ENCODE measurements at places on chromosomes 11 and 22.

DNA sequence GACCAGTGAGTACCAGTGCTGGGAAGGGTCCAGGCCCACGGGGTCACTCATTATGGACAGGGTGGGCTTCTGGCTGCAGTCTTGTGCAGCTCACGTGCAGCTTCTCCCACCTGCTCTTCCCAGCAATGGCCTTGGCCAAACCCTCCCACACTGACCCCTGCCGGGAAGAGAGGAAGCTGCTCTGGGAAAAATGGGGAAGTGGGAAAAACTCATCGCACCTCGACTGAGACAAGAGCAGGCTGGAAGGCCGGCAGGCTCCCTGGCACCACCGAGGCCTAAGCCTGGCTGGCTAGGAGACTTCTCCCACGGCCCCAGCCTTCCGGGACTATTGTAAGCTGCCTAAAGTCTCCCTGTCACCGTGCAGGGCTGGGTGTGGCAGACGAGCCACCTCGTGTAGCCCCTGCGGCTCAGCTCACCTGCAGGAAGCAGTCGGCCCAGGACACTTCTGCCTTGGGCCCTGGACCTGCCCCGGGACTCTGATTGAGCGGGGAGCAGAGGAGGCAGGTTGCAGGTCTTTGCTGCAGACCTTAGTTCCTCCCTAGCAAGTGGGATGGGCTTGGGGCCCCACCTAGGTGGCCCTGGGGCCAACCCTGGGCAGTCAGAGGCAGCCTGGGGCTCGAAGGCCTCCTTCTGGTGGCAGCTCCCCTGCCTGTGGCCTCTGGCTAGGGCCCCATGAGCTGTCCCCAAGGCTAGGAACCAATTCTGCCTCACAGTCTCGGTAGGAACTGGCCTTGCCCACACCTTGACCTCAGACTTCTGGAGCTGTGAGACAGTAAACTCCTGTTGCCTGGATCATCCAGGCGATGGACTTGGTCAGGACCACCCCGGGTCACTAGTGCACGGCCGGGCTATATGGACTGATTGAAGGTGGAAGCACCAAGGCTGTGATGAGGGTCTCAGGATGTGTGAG lies 23.1 kb downstream of the MRGPRG start:
- no peak for DNase-seq

DNA sequence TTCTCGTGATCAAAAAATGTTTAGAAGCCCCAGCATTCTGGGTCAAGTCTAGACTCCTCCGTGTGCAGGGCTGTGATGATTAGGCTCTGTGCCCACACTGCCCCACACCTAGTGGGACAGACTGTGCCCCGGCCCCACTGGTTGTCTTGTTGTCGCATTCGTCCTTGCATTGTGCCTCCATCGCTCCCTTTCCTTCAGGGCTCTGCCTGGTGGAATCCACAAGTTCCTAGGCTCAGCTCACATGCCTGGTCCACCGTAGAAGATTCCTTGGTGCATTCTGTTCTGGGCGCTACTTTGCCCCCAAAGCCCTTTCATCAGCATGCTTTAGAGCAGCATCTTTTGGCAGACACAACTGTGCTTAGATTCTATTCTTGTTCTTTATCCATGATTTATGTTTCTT lies 23.5 kb upstream of the THY1 start:
- DNase-seq, result no peak

DNA sequence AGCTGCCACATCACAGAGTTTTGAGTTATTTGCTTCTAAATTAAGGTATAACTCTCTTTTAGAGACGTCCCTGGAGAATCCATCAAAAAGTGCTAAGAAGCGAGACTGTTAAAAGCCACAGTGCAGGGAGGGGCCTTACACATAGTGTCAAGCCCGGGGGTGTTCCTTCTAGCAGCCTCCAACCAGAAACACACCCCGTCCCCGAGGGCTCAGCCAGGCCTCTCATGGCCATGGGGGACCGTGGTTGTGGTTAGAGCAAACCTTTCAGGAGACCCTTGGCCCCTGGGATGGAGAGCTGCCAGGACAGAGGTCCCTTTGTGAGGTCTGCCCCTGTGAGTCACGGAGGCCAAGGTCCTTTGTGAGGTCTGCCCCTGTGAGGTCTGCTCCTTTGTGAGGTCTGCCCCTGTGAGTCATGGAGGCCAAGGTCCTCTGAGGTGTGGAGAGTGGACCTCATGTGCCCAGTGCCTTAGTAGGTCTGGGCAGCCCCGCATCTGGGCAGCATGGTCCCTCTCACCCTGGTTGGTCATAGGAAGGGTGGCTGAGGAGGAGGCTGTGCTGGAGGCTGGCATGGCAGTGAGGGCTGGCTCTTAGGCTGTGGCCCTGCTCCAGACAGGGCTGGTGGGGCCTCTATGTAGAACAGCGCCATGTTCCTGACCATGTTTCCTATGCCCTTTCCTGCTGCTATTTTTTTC lies 5.4 kb downstream of the GNAZ start:
- no peak for DNase-seq

DNA sequence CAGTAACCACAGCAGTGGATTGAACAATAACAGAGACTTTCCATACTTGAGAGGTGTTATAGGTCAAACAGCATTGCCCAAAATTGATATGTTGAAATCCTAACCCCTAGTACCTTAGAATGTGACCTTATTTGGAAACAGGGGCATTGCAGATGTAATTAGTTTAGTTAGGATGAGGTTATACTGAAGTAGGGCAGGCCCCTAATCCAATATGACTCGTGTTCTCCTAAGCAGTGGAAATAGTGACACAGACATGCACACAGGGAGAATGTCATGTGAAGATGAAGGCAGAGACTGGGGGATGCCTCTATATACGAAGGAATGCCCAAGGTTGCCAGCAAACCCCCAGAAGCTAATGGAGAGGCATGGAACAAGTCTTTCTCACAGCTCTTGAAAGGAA lies 270.5 kb downstream of the TENM4 start:
- no peak for DNase-seq

DNA sequence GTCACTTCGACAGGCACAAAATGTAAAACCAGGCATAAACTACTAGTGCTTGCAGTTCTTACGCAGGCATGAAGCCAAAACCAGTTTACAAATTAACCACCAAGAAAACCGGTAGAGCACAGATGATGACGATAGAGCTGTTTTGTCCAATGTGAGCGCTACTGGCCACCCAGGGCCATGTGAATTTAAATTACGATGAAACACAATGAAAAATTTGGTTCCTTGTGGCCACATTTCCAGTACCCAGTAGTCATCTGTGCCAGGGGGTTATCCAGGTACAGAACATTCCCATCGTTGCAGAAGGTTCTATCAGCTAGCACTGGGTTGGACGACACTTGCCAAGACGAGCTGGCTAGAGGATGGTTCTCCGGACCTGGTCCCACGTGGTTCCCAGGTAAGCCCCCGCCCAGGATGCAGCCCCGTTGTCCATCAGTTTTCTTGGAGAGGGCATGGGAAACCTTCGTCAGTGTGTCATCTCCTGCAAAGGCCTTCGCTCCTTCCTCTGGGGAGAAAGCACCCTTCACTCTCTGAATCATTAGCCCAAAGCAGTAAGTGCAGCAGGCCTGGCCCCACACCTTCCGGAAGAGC lies 1.1 kb upstream of the CD81 start:
- no peak for DNase-seq

DNA sequence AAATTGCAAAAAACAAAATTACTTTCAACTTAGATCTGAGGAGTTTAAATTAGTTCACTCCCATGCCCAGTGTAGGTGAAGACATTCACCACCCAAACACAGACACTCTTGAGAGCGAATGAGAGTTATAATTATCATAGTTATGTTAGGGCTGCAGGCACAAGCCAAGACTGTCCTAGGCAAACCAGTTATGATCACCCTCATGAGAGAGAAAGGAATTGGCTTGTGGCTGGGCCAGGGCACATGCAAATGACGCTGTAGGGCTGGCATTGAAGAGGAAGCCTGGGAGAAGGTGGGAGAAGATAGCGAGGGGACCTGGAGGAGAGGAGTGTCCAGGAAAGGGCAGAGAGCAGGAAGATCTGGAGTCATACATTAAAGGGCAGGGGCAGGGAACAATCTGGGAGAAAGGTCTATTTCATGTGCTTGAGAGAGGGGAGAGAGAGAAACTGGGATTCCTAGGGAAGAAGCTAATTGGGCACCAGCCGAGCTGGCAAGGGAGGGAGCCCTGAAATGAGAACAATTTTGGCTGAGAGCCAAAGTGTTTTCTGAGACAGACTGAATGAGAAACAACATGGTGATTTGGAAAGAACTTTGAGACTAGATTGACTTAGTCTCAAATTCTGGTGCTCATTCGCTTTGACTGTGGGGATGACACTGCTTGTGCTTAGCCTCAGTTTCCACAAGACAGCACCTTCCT lies 279.9 kb downstream of the KIRREL3 start:
- DNase-seq, result no peak

- no peak for DNase-seq
Measured at GRCh38 chr11:118117790-118118601, 31.2 kb upstream of the SMIM35 start.

GRCh38 chr22:34798605-34799004 lies 267.4 kb upstream of the ISX start:
- no peak for DNase-seq

DNA sequence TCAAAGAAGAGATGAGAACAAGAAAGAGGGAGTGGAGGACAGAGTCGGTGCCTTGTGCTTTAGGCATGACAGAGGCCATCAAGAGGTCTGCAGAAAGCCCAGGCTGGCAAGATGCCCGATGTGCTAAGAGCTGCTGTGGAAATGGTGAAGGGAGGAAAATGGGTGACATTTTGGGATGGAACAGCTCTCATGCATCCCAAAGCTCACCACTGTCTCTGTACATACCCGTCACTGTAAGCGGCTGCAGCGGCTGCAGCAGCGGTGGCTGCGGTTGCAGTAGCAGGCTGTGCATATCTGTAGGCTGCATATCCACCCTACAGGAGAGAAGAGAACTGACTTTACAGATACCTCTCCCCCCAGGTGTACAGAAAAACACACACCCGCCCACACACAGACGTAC lies 28.6 kb downstream of the APOL5 start:
- DNase-seq, result no peak

DNA sequence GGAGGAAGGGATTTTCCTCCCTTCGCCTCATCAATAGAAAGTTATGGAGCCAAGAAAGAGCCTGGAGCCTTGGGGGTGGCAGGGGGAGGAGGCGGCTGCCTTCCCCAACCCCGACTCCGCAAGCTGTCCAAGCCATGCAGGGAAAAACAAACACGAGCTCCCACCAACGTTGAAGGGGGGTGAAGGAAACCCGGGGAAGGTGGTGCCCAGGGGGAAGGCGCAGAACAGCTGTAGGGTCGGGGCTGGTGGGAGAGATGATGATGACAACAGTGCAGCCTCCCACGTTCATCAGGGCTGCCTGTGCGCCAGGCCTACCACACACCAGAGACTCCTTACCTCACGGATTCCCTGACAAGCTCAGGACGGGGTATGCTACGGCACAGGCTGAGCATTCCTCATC lies 73.5 kb downstream of the SCUBE1 start:
- DNase-seq, result no peak

DNA sequence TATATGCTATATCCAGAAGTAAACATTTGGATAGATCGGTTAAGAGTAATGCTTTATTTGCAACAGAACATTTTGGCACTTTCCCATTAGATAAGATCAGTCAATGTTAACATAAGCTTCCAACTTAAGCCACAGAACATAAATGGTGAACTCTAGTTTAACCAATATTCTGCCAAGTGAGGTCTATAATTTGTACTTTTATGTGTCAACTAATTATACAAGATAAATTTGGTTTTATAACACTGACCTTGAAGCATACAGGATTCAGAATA lies 23.5 kb upstream of the BLID start:
- no peak for DNase-seq

DNA sequence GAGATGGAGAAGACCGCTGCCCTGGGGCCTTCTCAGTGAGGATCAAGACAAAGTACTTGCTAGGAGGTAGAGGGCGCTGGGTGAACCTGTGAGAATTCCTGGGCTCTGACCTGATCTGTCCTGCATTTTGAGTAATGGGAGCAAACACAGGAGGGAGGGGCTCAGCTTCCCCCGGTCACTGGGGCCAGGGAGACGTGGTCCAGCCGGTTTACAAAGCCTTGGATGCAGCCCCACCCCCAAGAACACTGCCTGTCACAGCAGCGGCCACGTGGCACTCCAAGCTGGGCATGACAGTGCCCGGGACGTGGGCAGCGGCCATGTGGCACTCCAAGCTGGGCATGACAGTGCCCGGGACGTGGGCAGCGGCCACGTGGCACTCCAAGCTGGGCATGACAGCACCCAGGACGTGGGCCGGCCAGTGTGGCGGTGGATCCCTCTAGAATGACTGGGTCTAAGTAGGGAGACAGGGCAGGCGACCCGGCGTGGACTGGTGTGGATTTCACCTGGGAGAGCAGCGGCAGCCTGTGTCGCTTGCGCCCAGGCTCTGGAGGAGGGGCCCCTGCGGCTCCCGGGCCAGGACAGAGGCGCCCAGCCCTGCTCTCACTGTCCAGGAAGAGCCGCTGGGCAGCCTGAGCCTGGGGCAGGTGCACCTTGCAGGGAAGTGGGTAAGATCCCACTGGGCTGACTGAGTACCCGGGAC lies 2.5 kb upstream of the TTLL8 start:
- no peak for DNase-seq

GRCh38 chr11:44116234-44116830 lies 20.9 kb downstream of the EXT2 start:
- no peak for DNase-seq

GRCh38 chr22:43446037-43446803 lies 34.4 kb downstream of the MPPED1 start:
- no peak for DNase-seq

- DNase-seq, result no peak
Measured at GRCh38 chr11:28673691-28674432, 565.7 kb downstream of the METTL15 start.

DNA sequence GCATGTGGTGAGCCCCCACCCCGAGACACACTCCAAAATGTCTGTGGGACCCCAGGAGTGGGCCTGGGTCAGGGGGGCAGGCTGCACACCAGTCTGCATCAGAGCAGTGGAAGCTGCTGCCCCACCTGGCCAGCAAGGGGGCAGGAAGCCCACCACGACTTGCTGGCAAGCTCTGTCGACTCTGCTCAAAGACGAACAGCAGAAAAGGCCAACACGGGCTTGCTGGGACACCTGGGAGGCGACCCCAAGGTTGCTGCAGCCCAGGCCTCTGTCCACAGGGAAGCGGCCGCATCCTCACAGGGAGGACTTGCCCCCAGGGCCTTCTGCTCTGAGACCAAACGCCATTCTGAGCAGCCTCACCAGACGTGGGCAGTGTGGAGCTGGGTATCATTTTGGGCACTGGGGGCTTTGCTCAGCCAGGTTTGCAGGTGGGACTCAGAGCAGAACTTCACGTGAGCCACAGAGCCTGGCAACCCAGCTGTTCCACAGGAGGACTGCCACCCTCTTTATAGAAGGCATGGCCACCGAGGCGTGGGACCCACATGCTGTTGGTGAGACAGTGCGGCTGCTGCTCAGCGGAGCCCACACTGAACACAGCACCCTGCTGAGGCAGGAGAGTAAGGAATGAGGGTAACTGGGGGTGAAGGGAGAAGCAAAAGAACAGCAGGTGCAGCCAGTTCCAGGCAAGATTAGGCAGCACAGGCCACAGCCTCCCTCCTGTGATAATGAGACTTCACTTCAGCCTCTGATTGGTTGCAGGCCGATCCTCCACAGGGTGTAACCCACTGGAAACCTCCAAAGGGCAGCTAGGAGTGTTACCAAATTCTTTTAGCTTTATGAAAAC lies 11.0 kb downstream of the IL17REL start:
- DNase-seq, result no peak

GRCh38 chr11:33656768-33657167 lies 43.9 kb downstream of the C11orf91 start:
- DNase-seq, result no peak

- DNase-seq, result no peak
Measured at GRCh38 chr22:27748349-27748748, 53.2 kb downstream of the MN1 start.

GRCh38 chr11:24628224-24628776 lies 131.4 kb downstream of the LUZP2 start:
- no peak for DNase-seq
